ENCODE measurements at places on chromosomes 6 and 20.

- H3K4me1 ChIP-seq: peaks cover 8% of the 10 kb centered on the region
- H3K27ac ChIP-seq: no peak overlapping the region
- H3K27me3 ChIP-seq: no peaks in the 10 kb centered on the region
- H3K36me3 ChIP-seq: no peaks in the 10 kb centered on the region
- H3K4me3 ChIP-seq: no peak overlapping the region
Measured at GRCh38 chr20:56426926-56427325, 14.9 kb downstream of the CASS4 start.

DNA sequence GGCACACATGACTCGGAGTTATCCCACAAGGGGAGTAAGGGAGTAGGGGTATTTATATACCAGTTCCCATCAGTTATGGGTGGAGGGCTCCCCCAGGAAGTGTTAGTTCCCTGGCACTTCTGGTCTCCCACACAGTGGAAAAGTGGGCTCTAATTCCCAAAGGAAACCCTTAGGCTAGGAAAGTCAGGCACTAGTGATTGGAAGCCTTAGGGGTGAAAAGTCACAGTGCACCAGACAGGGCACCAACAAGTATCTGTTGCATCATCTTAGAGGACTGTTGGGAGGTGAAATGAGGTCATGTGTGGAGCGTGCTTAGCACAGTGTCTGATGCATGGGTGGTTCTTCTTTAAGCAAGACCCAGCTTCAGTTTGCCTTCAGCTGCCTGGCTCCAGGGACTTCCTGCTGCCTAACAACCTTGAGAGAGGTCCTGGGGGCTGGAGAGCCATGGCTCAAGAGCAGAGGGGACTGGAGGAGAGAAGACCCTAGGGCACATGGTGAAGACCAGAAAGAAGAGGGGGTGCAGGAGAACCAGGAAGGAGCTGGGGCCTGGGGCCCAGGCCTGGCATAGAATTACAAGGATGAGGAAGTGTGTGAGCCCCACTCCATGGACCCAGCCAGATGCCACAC lies 7.5 kb upstream of the FOXP4 start:
- H3K4me3 ChIP-seq: no peak overlapping the region
- no peaks in the 10 kb centered on the region for H3K4me1 ChIP-seq
- H3K27ac ChIP-seq: no peak overlapping the region
- DNase-seq: no peak

DNA sequence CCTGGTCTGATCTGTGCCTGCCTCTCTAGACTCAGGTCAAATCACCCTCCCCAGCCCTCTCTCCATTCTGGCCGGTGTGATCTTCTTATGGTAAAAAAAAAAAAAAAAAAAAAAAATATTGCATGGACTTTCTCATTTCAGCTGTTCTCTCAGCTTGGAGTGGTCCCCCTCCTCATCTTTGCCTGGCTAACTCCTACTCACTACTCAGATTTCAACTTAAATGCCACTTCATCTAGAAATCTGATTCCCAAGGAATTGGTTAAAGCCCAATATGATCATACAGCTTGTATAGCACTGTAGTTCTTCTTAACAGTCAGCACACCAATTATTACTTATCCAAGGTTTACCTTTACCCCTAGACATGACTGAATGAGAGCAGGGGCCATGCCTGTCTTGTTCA lies 105.9 kb upstream of the CARMIL1 start:
- no peak overlapping the region for H3K4me3 ChIP-seq
- no peaks in the 10 kb centered on the region for H3K36me3 ChIP-seq
- no peak overlapping the region for H3K27ac ChIP-seq
- H3K4me1 ChIP-seq: no peaks in the 10 kb centered on the region

- no peaks in the 10 kb centered on the region for H3K4me1 ChIP-seq
- no peaks in the 10 kb centered on the region for H3K27me3 ChIP-seq
- H3K36me3 ChIP-seq: no peaks in the 10 kb centered on the region
- no peak overlapping the region for H3K27ac ChIP-seq
- H3K4me3 ChIP-seq: no peak overlapping the region
Measured at GRCh38 chr6:90885611-90886056, 298.8 kb upstream of the MAP3K7 start.

- H3K27ac ChIP-seq: no peak overlapping the region
- no peaks in the 10 kb centered on the region for H3K27me3 ChIP-seq
- H3K36me3 ChIP-seq: no peaks in the 10 kb centered on the region
- H3K4me1 ChIP-seq: no peaks in the 10 kb centered on the region
Measured at GRCh38 chr6:115969930-115970273, 90.8 kb downstream of the FRK start.

- DNase-seq: no peak
- no peak overlapping the region for H3K27ac ChIP-seq
- no peaks in the 10 kb centered on the region for H3K27me3 ChIP-seq
- H3K36me3 ChIP-seq: no peaks in the 10 kb centered on the region
- H3K4me3 ChIP-seq: no peak overlapping the region
- H3K4me1 ChIP-seq: no peaks in the 10 kb centered on the region
Measured at GRCh38 chr20:61558726-61559125, 306.7 kb downstream of the CDH4 start.

DNA sequence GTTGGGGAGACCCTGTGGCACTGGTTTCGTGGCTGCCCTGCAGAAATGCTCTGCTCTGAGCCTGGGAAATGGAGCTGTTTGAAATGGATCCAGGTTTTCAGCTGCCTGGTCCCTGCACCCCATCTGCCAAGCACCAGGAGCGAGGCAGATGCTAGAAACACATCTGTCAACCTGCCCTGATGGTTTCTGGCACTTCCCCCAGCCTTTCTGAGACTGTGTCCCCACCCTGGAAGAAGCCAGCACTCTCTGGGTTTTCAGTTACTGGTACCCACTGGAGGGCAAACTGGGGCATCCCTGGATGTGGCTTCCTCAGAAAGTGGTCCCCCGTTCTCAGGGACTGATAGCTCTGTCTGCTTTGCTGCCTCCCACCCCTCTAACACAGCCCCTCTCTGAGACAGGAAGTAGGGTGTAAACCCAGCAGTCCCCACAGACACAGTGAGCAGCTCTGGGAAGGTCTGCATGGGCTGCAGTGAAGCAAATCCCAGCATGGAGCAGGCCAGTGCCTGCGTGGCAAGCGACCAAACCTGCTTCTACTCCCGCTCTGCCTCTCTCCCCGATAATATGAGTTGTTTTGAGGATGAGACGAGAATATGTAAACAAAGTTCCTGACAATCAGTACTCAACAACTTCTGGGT lies 54.2 kb upstream of the MAFB start:
- H3K27ac ChIP-seq: no peak overlapping the region
- H3K4me1 ChIP-seq: no peaks in the 10 kb centered on the region
- no peak overlapping the region for H3K4me3 ChIP-seq
- H3K27me3 ChIP-seq: no peaks in the 10 kb centered on the region
- no peak for DNase-seq

- no peaks in the 10 kb centered on the region for H3K4me1 ChIP-seq
- H3K36me3 ChIP-seq: no peaks in the 10 kb centered on the region
- no peak overlapping the region for H3K4me3 ChIP-seq
- H3K27ac ChIP-seq: no peak overlapping the region
- H3K27me3 ChIP-seq: no peaks in the 10 kb centered on the region
- DNase-seq: no peak
Measured at GRCh38 chr6:31332637-31333602, 24.1 kb downstream of the HLA-B start.

GRCh38 chr20:53922901-53923314 lies 147.5 kb downstream of the BCAS1 start:
- no peak overlapping the region for H3K4me3 ChIP-seq
- no peaks in the 10 kb centered on the region for H3K27me3 ChIP-seq
- no peaks in the 10 kb centered on the region for H3K36me3 ChIP-seq

GRCh38 chr6:143822584-143823024 lies 20.5 kb upstream of the LTV1 start:
- no peak overlapping the region for H3K4me3 ChIP-seq
- no peaks in the 10 kb centered on the region for H3K36me3 ChIP-seq
- no peaks in the 10 kb centered on the region for H3K4me1 ChIP-seq
- H3K27me3 ChIP-seq: no peaks in the 10 kb centered on the region
- no peak overlapping the region for H3K27ac ChIP-seq
- DNase-seq: no peak

DNA sequence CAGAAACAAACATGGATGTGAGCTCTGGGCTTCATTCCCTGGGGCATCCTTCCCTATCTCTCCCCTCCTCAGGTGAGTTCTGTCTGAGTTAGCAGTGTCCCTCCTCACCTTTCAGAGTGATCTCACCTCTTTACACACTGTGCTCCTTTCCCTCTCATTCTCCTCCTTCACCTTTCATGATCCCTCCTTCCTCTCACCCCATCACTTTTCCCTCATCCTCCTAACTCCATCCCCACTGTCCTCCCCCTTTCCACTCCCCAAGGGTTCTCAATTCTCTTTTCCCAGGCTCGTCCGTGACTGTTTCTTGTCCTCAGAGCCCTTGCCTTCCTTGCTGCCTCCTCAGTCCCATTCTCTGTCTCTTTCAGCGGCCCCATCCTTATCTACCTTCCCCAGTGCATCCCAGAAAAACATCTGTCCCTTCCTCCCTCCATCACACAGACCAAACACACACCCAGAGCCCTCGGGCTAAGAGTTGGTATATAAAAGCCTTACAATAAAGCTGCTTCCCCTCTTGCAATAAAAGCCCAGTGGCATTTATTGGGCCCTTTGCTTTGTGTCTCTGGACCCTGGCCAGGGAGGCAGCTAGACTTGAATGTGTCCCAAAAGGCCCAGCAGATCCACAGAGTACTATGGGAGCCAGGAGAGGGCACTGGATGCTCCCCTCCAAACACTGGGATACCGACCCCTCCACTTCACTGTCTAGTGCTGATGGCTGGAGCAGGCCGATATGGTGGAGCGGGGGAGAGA lies 1.9 kb downstream of the RNF39 start:
- no peak overlapping the region for H3K27ac ChIP-seq
- H3K36me3 ChIP-seq: no peaks in the 10 kb centered on the region
- DNase-seq: no peak

DNA sequence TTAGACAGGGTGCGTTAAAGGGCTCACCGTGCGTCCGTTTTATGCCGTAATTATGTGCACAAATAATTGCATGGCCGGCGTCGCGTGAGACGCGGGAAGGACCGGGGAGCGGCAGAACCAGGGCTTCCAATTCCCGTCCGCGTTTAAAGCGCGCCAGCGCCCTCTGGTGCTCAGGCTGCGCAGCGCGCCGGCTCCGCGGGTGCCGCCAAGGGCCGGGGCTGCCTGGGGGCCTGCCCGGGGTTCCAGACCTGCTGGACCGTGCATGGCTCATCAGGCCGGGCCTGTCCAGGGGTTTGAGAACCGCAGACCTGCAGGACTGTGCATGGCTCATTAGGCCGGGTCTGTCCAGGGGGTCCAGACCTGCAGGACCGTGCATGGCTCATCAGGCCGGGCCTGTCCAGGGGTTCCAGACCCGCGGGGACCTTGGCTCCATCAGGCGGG lies 369.0 kb downstream of the THBS2 start:
- no peak overlapping the region for H3K27ac ChIP-seq
- no peaks in the 10 kb centered on the region for H3K27me3 ChIP-seq
- peaks cover 3% of the 10 kb centered on the region for H3K4me1 ChIP-seq
- DNase-seq: peak; percentile 86
- H3K36me3 ChIP-seq: no peaks in the 10 kb centered on the region

DNA sequence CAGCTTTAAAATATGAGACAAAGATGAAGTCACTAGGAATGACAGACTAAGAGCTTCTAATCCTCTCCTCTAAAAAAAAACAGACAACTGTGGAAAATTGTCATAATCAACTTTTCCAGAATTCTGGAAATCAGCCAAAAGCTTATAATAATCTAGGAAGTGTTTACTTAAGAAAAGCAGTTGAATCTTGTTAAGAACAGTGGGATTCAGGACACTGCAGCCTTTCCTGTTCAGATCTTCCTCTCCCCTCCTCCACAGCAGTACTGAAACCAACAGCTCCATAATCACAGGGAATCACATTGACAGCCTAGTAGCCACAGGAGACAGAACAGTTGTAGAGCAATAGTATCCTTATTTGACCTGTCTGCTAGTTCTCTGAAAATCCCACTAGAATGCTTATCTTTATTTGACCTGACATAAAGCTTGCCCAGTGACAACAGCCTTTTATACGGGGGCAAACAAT lies 41.6 kb downstream of the IBTK start:
- H3K36me3 ChIP-seq: no peaks in the 10 kb centered on the region
- DNase-seq: no peak
- no peaks in the 10 kb centered on the region for H3K27me3 ChIP-seq

DNA sequence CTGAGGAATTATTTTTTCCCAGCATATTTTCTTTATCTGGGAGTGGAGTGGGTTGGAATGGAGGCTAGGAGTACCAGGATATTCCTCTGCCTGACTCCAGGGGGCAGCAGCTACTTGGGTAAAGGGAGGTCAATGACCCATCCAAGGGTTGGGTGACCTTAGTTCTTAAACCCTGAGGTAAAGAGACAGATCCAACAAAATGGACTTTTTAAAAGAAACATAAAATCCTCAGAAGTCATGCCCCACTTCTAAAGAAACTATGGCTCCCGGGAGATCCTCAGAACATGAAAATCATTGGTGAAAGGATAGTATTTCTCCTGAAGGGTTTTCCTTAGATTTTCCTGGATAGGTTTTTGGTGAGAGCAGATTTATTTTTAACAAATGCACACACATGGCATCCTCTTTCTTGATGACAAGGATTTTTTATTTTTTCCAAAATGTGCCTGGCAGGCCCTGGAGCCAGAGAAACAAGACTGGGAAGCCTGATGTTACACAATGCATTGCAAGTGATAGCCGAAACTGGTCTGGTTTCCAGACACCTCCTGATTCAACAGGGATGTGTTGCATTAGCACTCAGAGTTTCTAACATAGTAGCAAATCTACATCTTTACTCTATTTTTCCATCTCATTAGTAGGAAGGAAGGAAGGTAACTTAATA lies 240.9 kb upstream of the BTBD3 start:
- H3K27me3 ChIP-seq: no peaks in the 10 kb centered on the region
- H3K4me3 ChIP-seq: no peak overlapping the region
- DNase-seq: peak; percentile 43
- H3K4me1 ChIP-seq: no peaks in the 10 kb centered on the region
- no peak overlapping the region for H3K27ac ChIP-seq
- no peaks in the 10 kb centered on the region for H3K36me3 ChIP-seq

DNA sequence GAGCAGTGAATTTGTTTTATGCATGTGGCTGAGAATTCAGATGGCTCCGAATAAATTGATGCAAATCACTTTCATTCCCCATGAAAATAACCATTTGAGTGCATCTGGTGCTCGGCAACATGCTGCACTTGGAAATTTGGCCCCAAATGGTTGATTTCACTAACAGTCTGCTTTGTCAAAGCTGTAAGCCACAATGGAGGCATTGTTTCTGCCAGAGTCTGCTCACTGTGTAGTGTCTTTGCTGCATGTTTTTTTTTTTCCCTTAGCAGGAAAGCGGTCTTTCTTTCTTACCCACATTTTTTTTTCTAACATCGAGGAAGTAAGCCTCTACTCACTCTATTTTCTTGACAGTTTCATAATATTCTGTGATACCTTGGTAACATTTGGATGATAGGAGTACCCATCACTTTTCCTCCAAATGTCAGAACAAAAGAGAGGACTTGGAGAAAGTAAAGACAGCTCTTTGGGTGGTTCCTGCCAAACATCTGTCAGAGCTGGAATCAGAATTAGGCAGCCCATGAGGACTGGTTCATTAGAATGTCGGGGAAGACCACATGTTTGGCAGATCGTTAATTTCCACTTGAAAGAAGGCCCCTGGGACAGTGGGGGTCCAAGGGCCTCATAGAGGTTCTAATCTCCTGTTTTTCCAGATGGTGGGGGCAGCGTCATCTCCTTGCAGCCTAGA lies 149.5 kb downstream of the DOK5 start:
- peak; percentile 21 for DNase-seq
- H3K27ac ChIP-seq: no peak overlapping the region
- no peaks in the 10 kb centered on the region for H3K27me3 ChIP-seq
- H3K4me1 ChIP-seq: no peaks in the 10 kb centered on the region
